IMR-90 (cell line): ENCODE measurements at places on chromosomes 6 and 20. TPM values are rescaled to one million over a fixed set of nuclear protein-coding genes. Genes with fewer than 3 reads are reported as not detected.

Gene PMEPA1
- 1.4 and 2.0 TPM in 2 replicates for total RNA-seq

- no peak for DNase-seq
These were observed 58.7 kb upstream of the MLN start for GRCh38 chr6:33862536-33862935.

Gene TFEB
- 4.4 and 4.5 TPM in 2 replicates for total RNA-seq

Gene SSTR4
- total RNA-seq = not detected in 2 replicates

Gene CLPSL1
- not detected in 2 replicates for total RNA-seq

Gene ADGRB3
- total RNA-seq = not detected in 2 replicates

- DNase-seq = no peak
These were observed 151.6 kb downstream of the SOBP start for GRCh38 chr6:107641500-107641941.

- DNase-seq = peak; percentile 68
These were observed 23.2 kb downstream of the RBCK1 start for GRCh38 chr20:431012-431904.

GRCh38 chr20:63274381-63275228 lies 2.0 kb downstream of the ARFGAP1 start:
- no peak for DNase-seq

Gene TFAP2A
- total RNA-seq = 0.72 and 1.1 TPM in 2 replicates

GRCh38 chr6:56399250-56399671 lies 151.9 kb upstream of the COL21A1 start:
- DNase-seq = peak; percentile 12
